ENCODE measurements at places on chromosomes 3 and 15.

GRCh38 chr3:193605876-193606275 lies 12.9 kb downstream of the OPA1 start:
- H3K27ac ChIP-seq = no peak overlapping the region
- DNase-seq = no peak
- peaks cover 49% of the 10 kb centered on the region for H3K4me1 ChIP-seq
- no peaks in the 10 kb centered on the region for H3K36me3 ChIP-seq
- no peak overlapping the region for H3K4me3 ChIP-seq

GRCh38 chr15:70327856-70328678 lies 230.3 kb upstream of the TLE3 start:
- H3K4me3 ChIP-seq = no peak overlapping the region
- no peak overlapping the region for H3K27ac ChIP-seq

DNA sequence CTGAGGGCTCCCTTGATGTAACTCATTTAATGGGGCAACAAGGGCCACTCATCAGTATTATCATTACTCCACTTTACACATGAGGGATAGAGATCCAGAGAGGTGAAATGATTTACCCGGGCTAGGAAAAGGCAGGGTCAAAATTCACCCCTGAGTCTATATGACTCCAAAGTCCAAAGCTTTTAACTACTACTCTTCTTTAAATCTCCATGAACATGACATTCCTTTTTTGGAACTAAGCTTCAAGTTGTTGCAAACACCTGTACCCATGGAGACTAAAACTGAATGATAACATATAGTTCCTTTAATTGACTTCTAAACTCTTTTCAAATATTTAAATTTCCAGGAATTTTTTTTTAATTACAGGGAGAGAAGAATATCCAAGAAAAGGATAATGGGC lies 292.9 kb upstream of the GADL1 start:
- no peaks in the 10 kb centered on the region for H3K4me1 ChIP-seq
- no peak overlapping the region for H3K27ac ChIP-seq
- no peaks in the 10 kb centered on the region for H3K27me3 ChIP-seq
- no peaks in the 10 kb centered on the region for H3K36me3 ChIP-seq
- DNase-seq = no peak
- no peak overlapping the region for H3K4me3 ChIP-seq

DNA sequence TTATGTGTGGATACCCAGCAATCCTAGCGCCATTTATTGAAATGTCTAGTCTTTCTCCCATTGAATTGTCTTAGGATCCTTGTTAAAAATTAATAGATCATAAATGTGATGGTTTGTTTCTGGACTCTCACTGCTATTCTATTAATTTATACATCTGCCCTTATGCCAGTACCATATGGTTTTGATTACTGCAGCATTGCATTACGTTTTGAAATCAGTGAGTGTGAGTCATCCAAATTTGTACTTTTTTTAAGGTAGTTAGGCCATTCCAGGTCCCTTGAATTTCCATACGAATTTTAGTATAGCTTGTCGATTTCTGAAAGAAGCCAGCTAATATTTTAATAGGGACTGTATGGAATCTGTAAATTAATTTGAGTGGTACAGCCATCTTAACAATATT lies 648.6 kb upstream of the ZNF385D start:
- H3K27me3 ChIP-seq = no peaks in the 10 kb centered on the region
- no peak overlapping the region for H3K27ac ChIP-seq
- no peak overlapping the region for H3K4me3 ChIP-seq
- no peak for DNase-seq
- H3K36me3 ChIP-seq = no peaks in the 10 kb centered on the region

GRCh38 chr15:65033659-65034269 lies 4.3 kb upstream of the MTFMT start:
- no peak overlapping the region for H3K27ac ChIP-seq
- H3K4me1 ChIP-seq = peaks cover 18% of the 10 kb centered on the region
- peaks cover 19% of the 10 kb centered on the region for H3K27me3 ChIP-seq
- H3K36me3 ChIP-seq = no peaks in the 10 kb centered on the region
- no peak overlapping the region for H3K4me3 ChIP-seq

DNA sequence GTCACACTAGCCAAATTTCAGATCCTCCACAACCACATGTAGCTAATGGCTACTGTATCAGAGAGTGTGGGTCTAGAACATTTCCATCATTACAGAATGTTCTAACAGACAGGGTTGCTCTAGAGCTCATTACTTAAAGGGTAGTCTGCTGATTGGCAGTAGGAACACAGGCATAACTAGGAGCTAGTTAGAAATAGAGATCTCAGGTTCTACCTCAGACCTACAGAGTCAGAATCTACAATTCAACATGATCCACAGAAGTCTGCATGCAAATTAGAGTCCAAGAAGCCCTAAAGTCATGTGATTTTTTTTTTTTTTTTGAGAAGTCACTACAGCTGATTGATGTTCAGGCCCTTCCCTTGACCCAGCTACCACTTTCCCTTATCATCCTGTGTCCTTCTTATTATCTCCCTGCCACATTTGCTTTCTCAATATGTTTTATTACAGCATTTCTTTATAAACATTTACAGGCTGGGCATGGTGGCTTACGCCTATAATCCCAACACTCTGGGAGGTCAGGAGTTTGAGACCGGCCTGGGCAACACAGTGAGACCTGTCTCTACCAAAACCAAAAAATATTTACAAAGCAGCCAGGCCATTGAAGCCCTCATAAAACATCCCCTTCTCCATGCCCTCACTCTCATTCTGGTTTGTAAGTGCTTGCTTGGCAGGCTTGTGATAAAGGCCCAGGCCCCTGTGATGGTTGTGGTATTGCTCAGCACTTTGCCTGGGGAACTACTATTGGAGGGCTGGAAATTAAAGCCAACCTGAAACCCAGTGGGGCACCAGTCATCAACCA lies 3.8 kb upstream of the ABHD5 start:
- H3K4me3 ChIP-seq = no peak overlapping the region
- peaks cover 6% of the 10 kb centered on the region for H3K27me3 ChIP-seq
- H3K27ac ChIP-seq = no peak overlapping the region
- peaks cover 17% of the 10 kb centered on the region for H3K4me1 ChIP-seq

DNA sequence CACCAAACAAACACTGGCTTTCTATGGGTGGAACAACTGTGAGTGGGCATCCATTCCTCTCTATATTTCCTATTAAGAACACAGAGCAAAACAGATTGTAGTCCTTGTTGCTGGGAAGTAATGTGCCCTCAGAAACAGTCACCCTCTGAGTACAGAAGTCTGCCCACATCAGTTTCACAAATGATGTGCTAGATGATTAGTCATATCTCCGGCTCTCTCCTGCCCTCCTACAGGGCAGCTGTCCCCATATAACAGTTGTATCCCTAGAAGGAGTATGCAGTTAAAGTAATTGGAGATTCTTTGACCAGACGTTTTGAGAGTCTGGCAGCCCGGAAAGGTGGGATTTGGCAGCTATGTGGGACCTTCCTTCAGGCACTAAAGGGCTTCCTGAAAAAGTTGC lies 159.9 kb downstream of the APBA2 start:
- H3K4me3 ChIP-seq = no peak overlapping the region
- no peaks in the 10 kb centered on the region for H3K36me3 ChIP-seq
- no peak for DNase-seq
- no peaks in the 10 kb centered on the region for H3K27me3 ChIP-seq

Measured in central memory CD8-positive, alpha-beta T cell (primary cell).